ENCODE measurements at places on chromosomes 3 and 15.

DNA sequence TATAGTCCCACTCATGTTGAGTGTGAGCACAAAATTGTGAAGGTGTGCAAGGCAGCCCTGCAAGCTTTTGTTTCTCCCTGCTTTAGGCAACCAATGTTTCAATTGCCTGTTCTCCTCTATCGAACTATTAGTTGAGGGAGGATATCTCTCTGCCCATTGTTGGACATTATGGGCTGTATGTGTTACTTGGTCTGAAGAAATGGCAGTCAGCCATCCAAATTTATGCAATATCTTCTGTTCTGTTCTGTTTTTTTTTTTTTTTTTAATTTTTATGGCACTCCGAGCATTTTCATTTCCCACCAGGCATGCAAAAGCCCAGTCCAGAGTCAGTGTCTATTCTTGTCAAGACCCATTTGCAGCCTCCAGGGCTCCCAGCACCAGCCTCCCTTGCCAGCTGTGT lies 44.0 kb downstream of the ANAPC13 start:
- no peak for DNase-seq

GRCh38 chr3:196645897-196646665 lies 6.6 kb downstream of the NRROS start:
- DNase-seq: no peak

GRCh38 chr3:39063143-39063542 lies 11.3 kb downstream of the WDR48 start:
- no peak for DNase-seq

DNA sequence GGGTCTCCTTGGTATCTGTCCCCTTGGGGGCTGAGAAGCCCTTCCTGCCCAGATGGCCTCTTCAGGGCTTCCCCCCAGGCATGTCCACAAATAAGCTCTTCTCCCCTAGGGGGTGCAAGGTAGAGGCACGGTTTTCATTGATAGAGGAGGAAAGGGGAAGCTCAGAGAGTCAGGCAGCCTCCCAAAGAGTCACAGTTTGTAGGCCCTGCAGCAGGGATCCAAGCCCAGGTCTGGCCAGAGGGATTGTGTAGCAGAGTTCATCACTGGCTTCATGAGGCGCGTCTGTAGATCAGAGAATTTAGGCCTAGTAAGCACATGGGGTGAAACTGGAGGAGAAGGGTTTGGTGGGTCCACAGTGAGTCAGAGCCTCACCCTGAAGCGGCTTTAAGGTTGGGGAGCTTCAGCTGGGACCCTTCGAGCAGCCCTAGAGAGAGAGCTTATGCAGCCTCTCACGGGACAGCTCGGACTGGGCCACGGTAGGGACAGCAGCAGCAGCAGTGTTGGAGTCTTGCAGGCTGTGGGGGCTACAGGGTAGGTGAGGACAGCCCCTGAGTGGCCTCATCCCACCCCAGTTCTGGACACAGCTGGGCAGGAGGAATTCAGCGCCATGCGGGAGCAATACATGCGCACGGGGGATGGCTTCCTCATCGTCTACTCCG lies 37.5 kb upstream of the ESYT3 start:
- no peak for DNase-seq

- no peak for DNase-seq
These were observed 126.5 kb downstream of the UBE2E2 start for GRCh38 chr3:23329471-23330105.

DNA sequence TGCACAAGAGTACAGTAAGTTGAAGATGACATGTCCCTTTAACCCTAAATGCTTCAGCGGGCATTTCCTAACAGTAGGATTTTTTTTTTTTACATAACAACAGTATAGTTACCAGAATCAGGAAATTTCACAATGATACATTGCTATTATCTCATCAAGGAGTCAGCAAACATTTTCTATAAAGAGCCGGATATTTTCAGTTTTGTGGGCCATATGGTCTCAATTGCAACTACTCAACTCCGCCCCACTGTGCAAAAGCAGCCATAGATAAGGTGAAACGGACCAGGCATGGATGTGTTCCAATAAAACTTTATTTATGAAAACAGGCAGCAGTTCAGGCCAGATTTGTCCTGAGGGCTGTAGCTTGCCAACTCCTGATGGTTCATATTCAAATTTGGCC lies 130.6 kb downstream of the SMAD6 start:
- no peak for DNase-seq

DNA sequence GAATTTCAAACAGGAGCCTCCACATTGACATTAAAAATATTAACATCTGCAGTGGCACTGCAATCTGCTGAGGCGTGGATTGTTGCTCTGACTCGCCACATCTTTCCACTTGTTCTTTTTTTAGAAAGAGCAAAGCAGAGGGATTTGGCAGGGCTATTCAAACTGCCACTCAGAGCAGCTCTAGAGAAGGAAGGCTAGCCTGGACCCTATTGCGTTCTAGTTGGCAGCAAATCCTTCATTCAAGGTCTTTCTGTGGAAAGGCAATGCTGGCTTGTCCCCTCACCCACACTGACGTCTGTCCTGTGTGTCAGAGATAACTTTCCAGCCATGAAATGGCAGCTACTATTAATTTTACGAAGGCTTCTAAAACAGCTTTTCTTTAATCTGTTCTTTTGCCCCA lies 483.2 kb upstream of the SGO1 start:
- DNase-seq: no peak

- peak; percentile 65 for DNase-seq
These were observed 393.5 kb downstream of the RSL24D1 start for GRCh38 chr15:54803134-54803808.

DNA sequence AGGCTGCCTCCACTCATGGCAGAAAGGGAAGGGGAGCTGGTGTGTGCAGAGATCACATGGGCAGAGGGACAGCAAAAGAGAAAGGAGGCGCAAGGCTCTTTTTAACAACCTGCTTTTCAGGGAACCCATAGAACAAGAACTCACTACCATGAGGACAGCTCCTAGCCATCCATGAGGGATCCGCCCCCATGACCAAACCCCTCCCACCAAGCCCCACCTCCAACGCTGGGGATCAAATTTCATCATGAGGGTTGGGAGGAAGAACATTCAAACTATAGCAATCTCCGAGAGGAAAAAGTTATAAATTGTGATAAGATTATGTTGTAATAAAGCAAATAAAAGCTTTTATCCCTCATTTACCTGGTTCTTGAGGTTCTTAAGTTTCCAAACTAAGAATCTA lies 84.7 kb upstream of the LMCD1 start:
- DNase-seq: no peak

DNA sequence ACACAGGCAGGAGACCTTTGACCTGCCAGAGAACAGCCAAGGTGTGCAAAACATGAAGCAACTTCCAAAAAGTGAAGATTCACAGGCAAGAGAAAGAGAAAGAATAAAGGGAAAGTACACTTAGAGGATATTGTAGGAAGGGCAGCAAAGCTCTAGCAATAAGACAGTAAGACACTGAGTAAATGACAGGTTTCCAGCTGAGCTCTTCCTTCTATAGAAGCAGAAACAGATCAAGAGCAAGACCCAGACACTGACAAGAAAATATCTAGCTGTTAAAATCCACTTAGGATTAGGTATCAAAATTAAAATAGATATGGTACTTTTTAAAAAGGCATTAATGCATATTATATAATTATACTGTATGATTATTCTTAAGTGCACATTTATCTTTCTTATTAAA lies 333.4 kb downstream of the RAP2B start:
- no peak for DNase-seq

DNA sequence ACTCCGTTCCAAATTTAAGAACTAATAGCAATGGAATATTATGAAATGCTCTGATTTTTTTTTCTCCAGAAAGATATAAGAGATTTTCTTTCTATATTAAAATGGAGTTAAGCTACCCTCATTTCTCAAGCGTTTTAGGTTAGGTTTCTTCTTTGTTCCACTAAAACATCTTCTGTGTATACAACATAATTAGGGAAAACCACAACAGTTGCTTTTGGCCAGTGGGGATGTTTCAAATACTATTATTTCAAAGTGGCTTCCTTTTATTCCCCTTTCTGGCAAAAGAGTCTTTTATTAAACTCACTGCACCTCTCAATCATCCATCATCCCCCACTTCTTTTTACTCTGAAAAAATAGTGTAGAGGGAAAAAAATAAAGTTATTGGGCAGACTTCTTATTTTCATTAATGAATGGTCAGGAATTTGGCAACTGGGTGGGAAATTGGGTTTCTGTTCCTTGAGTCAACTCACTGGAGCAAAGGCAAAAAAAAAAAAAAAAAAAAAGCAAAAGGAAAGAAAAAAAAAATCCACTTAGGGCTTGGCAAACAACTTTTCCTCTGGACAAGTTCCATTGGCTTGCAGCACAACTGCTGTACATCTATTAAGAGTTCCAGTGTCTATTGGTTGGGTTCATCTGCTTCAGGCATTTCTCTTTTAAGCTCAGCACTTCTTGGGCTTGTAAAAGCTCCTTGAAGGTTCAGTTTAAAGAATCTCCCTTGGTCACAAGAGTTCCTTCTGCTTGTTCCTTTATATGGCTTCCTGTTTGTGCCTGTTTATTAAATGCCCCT lies 963.4 kb downstream of the ROBO1 start:
- no peak for DNase-seq

GRCh38 chr3:88219138-88219792 lies 69.5 kb downstream of the C3orf38 start:
- no peak for DNase-seq

- DNase-seq: no peak
These were observed 84.5 kb downstream of the TRAK1 start for GRCh38 chr3:42175386-42176240.

GRCh38 chr3:134027631-134028030 lies 2.1 kb downstream of the SLCO2A1 start:
- DNase-seq: no peak

- DNase-seq: peak; percentile 26
These were observed 922 bp downstream of the RAB11A start for GRCh38 chr15:65869954-65870871.

- no peak for DNase-seq
These were observed 95.4 kb upstream of the CADPS start for GRCh38 chr3:62970648-62971047.

DNA sequence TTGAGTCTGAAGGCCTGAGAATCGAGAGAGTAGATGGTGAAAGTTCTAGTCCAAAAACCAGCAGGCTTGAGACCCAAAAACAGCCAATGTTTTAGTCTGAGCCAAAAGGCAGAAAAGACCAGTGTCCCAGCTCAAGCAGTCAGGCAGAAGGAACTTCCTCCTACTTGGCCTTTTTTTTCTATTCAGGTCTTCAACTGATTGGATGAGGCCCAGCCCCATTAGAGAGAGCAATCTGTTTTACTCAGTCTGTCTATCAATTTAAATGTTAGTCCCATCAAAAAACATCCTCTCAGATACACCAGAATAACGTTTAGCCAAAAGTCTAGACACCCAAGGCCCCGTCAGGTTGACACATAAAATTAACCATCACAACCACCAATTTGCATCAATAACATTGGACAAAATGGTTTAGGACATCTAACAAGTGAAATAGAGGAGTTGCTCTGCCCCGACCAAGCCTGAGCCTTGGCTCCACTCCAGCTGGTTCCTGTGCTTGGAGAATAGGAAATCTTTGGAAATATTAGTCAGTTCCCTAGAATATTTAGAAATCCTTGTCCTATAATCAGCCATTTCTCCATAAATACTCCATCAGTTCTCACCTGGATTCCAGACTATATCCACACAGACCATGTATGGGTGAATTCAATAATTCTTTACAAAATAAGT lies 51.4 kb upstream of the LIPC start:
- DNase-seq: no peak

- DNase-seq: no peak
These were observed 30.7 kb downstream of the DENND4A start for GRCh38 chr15:65761210-65761926.

GRCh38 chr3:122268257-122269024 lies 56.6 kb upstream of the CSTA start:
- DNase-seq: peak; percentile 18
